ENCODE measurements at places on chromosomes 3 and 15. TPM values are rescaled to one million over a fixed set of nuclear protein-coding genes. Genes with fewer than 3 reads are reported as not detected.
A peak's percentile ranks its signal among the peaks of the same experiment; 100 is the strongest.

- H3K4me1 ChIP-seq = peaks cover 5% of the 10 kb centered on the region
- DNase-seq = no peak
- H3K27me3 ChIP-seq = no peaks in the 10 kb centered on the region
- no peak overlapping the region for H3K4me3 ChIP-seq
- no peak overlapping the region for H3K27ac ChIP-seq
These were observed 2.3 kb downstream of the RNF13 start for GRCh38 chr3:149815321-149815720.

DNA sequence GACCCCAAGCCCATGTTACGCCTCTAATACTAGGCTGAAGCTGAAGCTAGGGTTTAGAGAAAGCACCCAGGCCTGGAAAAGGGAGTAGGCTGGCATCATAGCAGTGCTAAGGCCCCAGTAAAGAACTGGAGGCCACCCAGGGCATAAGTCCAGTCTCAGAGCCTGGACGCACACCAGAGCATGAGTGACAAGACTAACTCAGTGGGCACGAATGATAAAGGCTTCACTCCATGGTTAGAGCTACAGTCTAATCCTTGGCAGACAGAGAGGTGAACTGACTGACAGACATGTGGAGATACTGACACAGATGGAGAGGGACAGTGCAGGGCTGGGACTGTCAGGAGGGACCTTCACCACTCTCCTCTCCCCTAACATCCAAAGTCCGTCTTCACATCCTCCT lies 139.8 kb downstream of the KCNMB2 start:
- H3K36me3 ChIP-seq = no peaks in the 10 kb centered on the region
- no peak for DNase-seq
- no peaks in the 10 kb centered on the region for H3K4me1 ChIP-seq
- H3K4me3 ChIP-seq = no peak overlapping the region

EIF2A gene
- polyA plus RNA-seq = 72.7 TPM

GRCh38 chr3:8932507-8932906 lies 30.8 kb downstream of the RAD18 start:
- peaks cover 23% of the 10 kb centered on the region for H3K36me3 ChIP-seq
- H3K4me3 ChIP-seq = no peak overlapping the region
- H3K4me1 ChIP-seq = peaks cover 8% of the 10 kb centered on the region
- no peaks in the 10 kb centered on the region for H3K27me3 ChIP-seq

SCN11A gene
- polyA plus RNA-seq = 0.02 TPM

- peaks cover 12% of the 10 kb centered on the region for H3K4me1 ChIP-seq
- H3K27ac ChIP-seq = no peak overlapping the region
- DNase-seq = no peak
- H3K27me3 ChIP-seq = no peaks in the 10 kb centered on the region
These were observed 4.8 kb upstream of the RFX7 start for GRCh38 chr15:56248311-56248992.

ANAPC13 gene
- polyA plus RNA-seq = 76.4 TPM

GRCh38 chr3:175002732-175003143 lies 143.6 kb downstream of the NAALADL2 start:
- H3K36me3 ChIP-seq = no peaks in the 10 kb centered on the region
- no peak for DNase-seq
- H3K27me3 ChIP-seq = no peaks in the 10 kb centered on the region
- no peak overlapping the region for H3K4me3 ChIP-seq

GPR62 gene
- 0.10 TPM for polyA plus RNA-seq

GRCh38 chr3:153379516-153379915 lies 217.5 kb downstream of the RAP2B start:
- no peak overlapping the region for H3K27ac ChIP-seq
- no peaks in the 10 kb centered on the region for H3K36me3 ChIP-seq
- no peak overlapping the region for H3K4me3 ChIP-seq

- H3K4me3 ChIP-seq = no peak overlapping the region
- H3K36me3 ChIP-seq = no peaks in the 10 kb centered on the region
- H3K27me3 ChIP-seq = no peaks in the 10 kb centered on the region
- no peak for DNase-seq
- no peak overlapping the region for H3K27ac ChIP-seq
These were observed 16.1 kb downstream of the FGF7 start for GRCh38 chr15:49438962-49439631.

FBXW12 gene
- polyA plus RNA-seq = 0.07 TPM

SLC9C1 gene
- polyA plus RNA-seq = not detected

STAB1 gene
- 0.03 TPM for polyA plus RNA-seq

KLHL18 gene
- 55.2 TPM for polyA plus RNA-seq

GRCh38 chr3:195210266-195210973 lies 60.5 kb downstream of the XXYLT1 start:
- H3K4me3 ChIP-seq = peak overlapping the region; percentile 42
- H3K36me3 ChIP-seq = no peaks in the 10 kb centered on the region
- peak overlapping the region; percentile 94 for H3K27ac ChIP-seq
- DNase-seq = peak; percentile 55
- H3K27me3 ChIP-seq = no peaks in the 10 kb centered on the region

GRCh38 chr15:46489276-46489675 lies 854.4 kb downstream of the SQOR start:
- DNase-seq = no peak
- H3K36me3 ChIP-seq = no peaks in the 10 kb centered on the region
- H3K4me3 ChIP-seq = no peak overlapping the region
- no peaks in the 10 kb centered on the region for H3K27me3 ChIP-seq

MKRN2 gene
- polyA plus RNA-seq = 29.8 TPM

ST6GAL1 gene
- polyA plus RNA-seq = 3.9 TPM

DNA sequence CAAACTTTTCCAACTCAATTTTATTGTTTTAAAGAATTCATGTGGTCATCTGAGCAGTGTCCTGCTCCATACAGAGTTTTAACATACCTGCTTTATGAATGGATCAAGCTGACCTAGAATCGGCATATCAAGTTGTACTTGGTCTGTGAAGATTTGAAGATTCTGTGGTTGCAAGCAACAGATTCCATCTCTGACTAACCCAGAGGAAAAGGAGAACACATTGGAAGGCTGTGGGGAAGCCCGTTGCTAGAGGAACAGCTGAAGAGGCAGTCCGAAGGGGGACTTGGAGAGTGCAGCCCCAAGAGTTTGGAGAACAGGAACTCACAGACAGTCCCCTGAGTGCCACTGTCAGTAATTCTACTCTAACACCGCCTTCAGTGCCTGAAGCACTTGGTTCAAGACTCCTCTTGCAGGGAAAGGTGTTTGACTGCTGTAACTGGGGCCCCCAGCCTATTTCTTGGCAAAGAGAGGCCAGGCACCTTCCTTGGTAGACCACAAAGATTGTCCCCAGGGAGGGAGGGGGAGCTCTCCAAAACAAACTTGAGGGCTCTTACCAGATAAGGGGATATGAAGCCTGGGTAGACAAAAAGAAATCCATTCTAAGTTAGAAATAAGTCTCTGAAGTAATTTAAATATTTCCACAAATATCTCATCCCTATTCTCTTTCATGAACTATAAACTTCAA lies 88.8 kb downstream of the LARS2 start:
- peaks cover 6% of the 10 kb centered on the region for H3K4me1 ChIP-seq
- H3K27me3 ChIP-seq = no peaks in the 10 kb centered on the region
- no peak overlapping the region for H3K27ac ChIP-seq
- peaks cover 52% of the 10 kb centered on the region for H3K36me3 ChIP-seq
- no peak for DNase-seq

SLC25A20 gene
- 41.9 TPM for polyA plus RNA-seq

DNA sequence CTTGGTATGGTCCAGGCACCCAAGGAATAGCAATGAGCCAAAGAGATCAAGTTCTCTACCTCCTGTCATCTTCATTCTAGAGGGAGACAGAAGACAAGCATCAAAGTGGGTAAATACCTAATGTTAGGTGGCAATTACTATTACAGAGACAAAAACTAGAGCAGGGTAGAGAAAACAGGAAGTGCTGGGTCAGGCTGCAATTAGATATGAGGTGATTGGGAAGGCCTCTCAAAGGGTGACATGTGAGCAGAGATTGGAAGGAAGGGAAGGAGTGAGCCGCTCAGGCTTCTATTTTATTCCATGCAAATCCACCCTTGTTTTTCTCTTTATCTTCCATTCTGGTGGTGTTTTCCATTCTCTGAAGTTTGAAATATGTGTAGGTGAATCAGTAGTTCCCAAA lies 37.4 kb downstream of the EBLN2 start:
- H3K36me3 ChIP-seq = no peaks in the 10 kb centered on the region
- no peak for DNase-seq
- no peak overlapping the region for H3K27ac ChIP-seq
- H3K27me3 ChIP-seq = no peaks in the 10 kb centered on the region

CXCR6 gene
- polyA plus RNA-seq = not detected

- no peaks in the 10 kb centered on the region for H3K27me3 ChIP-seq
- no peak for DNase-seq
- H3K4me3 ChIP-seq = no peak overlapping the region
- H3K4me1 ChIP-seq = no peaks in the 10 kb centered on the region
- no peak overlapping the region for H3K27ac ChIP-seq
These were observed 180.7 kb upstream of the GRM7 start for GRCh38 chr3:6680119-6680806.
